ENCODE measurements at places on chromosomes 11 and 22.

DNA sequence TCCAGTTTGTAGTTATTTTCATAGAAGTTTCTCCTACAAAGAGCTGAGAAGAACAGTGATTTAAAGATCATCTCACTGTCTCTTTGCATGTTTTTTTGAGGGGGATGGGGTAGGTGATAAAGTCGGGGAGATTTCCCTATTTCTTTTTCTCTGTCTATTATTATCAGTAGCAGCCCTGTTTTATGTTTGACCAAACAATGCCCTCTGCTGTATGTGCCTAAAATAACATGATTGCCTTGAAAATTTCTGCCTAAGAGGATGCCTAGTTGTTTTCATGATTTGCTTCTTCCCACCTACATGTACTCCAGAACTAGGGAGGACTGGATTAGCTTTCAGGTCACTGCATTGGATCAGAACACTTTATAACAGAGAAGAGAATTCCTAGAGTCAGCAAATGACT lies 1330.2 kb downstream of the LRRC4C start:
- DNase-seq: no peak

- DNase-seq: no peak
Measured at GRCh38 chr11:17762309-17762974, 27.9 kb downstream of the KCNC1 start.

DNA sequence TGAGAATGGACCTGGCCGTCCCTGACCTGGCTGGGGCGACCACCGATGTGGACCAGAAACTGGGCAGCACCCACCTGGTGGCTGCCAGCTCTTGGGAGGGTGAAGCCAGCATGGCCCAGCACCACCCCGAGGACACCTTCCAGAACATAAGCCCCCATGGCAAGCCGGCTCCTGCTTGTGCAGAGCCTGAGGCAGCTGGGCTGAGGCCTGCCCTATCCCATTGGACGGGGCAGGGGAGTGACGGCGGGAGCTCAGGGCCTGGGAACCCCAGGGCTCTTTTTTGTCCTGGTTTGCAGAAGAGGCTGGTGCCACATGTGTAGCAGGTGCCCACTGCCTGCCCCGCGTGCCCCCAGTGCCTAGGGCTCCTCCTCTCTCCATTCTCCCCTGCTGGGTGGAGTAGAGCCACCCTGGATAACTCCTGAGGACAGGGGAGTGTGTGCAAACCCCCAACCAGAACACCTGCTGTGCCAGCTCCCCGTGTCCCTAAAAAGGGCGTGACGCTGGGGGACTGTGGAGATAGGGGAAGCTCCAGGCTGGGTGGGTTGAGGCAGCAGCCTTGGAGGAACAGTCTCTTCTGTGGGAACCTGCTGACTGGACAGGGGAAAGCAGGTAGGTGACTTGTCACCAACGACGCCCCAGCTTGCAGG lies 11.9 kb downstream of the DUSP8 start:
- DNase-seq: no peak

GRCh38 chr22:46803031-46803880 lies 40.8 kb downstream of the TBC1D22A start:
- peak; percentile 26 for DNase-seq

DNA sequence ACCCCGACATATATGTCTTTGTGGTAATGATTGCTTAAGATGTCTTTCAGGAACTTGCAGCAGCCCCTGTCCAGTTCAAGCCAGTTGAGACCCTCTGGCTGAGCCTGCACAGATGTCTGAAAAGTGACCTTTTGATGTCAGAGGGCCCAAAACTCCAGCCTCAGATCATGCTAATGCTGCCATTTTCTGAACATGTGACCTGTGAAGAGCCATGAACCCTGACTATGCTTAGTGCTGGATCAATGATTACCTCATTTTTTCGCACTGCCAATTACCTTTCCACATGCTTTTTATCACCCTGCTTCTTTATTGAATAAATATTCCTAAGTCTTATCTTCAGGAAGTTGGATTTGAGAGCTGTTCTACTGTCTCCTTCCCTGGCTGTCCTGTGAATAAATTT lies 6.9 kb upstream of the CYP2R1 start:
- no peak for DNase-seq

DNA sequence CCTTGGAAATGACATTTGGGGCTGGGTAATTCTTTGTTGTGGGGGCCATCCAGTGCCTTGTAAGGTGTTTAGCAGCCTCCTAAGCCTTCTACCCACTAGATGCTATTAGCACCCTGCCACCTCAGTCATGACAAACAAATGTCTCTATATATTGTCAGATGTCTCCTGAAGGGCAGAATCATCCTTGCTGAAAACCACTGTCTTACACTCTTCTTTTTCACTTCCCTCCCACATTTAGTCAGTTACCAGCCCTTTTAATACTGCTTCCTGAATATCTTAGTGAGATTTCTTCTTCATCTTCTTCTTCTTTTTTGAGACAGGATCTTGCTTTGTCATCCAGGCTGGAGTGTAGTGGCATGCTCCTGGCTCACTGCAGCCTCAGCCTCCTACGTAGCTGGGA lies 33.1 kb downstream of the TNRC6B start:
- DNase-seq: no peak

DNA sequence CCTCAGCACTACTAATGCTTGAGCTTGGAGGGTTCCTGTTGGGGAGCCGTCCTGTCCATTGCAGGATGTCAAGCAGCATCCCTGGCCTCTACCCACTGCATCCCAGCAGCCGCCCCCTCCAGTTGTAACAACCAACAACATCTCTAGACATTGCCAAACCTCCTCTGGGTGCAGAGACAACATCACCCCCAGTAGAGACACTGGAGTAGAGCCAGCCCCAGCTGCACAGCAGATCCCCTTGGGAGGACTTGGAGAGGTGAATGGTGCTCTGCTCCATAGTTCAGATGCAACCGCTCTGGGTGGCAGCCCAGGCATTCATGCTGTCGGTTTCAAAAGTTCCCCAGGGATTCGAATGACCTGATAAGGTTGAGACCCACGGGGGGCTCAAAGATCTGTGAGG lies 259.0 kb downstream of the MN1 start:
- no peak for DNase-seq

- DNase-seq: no peak
Measured at GRCh38 chr11:117631336-117632140, 165.5 kb downstream of the DSCAML1 start.

- DNase-seq: no peak
Measured at GRCh38 chr22:49340406-49340805, 487.3 kb downstream of the BRD1 start.

- no peak for DNase-seq
Measured at GRCh38 chr11:78039391-78039918, 16.4 kb upstream of the KCTD14 start.

DNA sequence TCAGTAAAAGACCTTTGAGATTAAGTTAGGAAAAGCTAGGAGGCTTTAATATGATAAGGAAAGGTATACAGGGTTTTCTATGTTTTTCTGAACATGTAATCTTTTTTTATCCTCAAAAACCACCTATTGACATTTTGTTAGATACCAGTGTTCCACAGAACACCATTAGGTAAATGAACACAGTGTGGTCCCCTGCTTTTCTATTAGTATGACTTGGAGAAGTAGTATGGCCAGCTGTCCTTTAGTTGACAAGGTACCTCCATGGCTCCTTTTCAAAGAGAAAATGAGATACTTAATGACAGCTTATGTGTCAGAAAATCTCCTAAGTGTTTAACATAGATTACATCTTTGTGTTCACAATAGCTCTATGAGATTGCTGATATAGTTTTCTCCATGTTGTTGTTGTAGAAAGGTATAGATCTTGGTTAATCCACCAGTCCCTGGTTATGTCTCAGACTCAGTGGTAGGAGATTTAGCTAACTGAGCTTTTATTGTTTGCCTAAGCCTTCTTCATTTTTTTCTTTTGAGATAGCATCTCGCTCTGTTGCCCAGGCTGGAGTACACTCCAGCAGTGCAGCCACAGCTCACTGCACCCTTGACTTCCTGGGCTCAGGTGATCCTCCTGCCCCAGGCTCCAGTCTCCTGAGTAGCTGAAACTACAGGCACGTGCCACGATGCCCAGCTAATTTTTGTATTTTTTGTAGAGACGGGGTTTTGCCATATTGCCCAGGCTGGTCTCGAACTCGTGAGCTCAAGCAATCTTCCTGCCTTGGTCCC lies 46.0 kb downstream of the STIM1 start:
- no peak for DNase-seq

- no peak for DNase-seq
Measured at GRCh38 chr11:83054904-83055380, 16.8 kb downstream of the RAB30 start.

- no peak for DNase-seq
Measured at GRCh38 chr11:96627376-96627775, 237.6 kb downstream of the JRKL start.

- no peak for DNase-seq
Measured at GRCh38 chr11:125164422-125165110, at the start of gene PKNOX2. PKNOX2 (plus strand) TSS chr11:125164751; CDS start chr11:125351306, 186,555 bp downstream.

DNA sequence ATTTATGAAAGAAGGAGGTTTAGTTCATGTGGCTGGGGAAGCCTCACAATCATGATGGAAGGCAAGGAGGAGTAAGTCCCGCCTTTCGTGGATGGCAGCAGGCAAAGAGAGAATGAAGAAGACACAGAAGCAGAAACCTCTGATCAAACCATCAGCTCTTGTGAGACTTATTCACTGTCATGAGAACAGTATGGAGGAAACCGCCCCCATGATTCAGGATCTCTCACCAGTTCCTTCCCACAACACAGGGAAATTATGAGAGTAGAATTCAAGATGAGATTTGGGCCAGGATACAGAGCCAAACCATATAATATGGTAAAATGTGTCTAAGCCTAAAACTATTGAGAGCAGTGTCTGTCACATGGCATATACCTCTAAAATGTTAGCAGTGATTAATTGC lies 503.8 kb upstream of the CCDC179 start:
- no peak for DNase-seq

DNA sequence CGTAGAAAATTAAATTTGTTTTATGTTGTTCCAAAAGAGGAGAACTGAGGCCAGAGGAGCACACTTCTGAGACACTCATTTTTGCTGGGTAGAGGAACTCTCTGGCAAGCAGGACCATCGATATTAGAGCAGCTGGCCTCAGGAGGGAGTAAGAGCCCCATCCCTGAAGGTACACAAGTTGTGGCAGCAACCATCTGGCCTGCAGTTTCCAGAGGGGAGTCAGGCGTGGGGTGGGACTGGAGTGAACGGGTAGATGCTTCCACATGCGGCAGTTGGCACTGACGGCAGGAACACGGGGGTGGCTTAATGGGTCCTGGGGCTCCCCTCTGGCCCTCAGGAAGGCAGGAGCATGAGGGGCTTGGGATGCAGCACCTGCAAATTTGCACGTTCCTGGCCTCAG lies 13.2 kb upstream of the SSTR3 start:
- no peak for DNase-seq

GRCh38 chr11:120532832-120533196 lies 21.3 kb downstream of the GRIK4 start:
- no peak for DNase-seq

DNA sequence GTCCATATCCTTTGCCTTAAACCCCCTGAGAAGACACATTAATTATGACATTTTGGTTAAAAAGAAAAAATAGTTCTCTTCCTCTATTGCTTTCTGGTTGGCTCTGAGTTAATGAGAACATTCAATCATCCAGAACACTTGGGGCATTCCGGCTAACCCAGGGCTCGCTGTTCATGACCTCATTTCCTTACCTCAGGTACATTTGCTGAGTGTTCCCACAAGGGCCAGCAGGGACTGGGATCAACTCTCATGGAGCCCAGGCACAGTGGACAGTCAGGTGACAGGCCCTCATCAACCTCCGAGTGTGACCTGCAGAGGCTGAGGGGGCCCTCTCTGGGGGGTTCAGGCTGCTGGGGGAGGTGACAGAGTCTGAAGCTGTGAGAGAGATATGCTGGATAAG lies 98.9 kb downstream of the MYO18B start:
- no peak for DNase-seq

DNA sequence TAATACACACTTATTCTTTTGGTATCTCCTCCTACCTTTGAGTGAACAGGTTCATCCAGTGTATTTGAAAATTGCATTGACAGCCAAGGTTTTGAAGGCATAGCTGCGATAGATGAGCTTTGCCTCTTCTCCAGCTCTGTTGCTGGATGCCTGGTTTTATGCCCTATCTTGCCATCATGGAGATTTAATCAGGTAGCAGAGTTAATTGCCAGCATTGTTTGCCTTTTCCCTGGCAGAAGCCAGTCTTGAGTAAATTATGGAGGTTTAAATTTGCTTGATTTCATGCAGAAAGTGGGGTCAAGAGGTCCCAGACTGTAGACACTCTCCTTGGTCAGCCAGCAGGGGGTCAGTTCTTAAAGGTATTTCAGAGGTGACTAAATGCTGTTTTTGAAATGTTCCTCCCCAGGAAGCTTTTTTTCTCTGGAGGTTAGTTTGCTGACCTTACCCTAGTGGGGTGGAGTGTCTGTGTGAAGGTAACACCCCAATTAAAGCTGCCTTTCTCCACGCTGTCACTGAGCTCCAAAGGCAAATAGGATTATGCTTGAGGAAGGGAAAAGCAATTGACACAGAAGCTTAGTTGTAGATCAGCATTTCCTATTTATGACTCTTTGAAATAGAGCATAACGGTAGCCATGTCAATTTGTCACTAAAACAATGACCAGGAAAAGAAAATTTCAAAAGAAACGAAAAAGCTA lies 96.0 kb downstream of the EXT2 start:
- DNase-seq: no peak

DNA sequence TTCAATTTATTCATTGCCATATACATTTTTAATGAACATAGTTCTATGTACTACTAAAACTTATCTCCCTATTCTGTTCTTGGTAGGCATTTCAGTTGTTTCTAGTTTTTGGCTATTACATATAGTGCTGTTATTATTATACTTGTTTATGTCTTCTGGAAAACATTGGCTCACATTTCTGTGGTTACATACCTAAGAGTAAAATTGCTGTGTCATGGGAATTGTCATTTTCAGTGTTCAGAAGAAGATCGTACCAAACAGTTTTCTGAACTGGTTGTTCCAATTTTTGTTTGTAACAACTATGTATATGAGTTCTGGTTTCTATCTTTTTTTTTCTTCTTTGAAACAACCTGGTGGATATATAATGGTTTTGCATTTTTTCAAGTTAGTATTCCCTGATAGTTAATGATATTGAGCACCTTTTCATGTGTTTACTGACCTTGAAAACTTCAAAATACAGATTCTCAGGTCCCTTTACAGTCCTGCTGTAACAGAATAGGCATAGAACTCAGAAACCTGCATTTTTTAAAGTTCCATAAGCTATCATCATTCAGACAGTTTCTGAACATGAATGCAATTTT lies 230.7 kb downstream of the JRKL start:
- no peak for DNase-seq

- no peak for DNase-seq
Measured at GRCh38 chr11:1820463-1821325, 14.1 kb upstream of the SYT8 start.
